ENCODE measurements at places on chromosomes 12 and 14.

- DNase-seq: no peak
These were observed 29.2 kb downstream of the ZC3H14 start for GRCh38 chr14:88592031-88592430.

DNA sequence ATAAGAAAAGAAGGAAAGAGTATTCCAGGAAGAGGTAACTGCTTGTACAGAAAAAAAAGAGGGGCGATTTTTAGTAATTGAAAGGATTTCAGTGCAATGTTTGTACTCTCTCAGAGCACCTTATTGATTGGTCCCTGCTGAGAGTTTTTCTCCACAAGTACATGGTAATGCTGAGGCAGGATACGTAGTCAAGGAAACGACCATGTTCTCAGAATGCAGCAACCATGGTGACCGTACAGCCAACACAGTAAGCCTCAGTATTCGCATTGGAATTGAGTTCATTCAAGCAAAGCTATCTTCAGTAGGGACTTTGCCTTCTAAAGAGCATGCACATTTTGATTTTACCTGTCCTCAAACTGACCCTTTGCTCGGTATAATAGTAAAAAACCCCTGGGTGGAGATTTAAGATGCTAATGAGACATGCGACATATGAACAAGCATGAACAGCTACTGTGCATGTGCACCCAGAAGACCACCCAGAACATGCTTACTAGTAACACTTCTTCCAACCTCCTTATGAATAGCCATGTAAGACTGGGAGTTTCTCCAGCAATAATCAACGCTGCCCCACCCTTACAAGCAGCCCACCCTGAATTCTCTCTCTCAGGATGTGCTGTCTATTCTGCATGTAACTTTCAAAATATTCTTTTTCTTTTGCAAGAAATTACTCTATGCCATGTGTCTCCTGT is 6.2 kb upstream of the SLC41A2 start:
- no peak for DNase-seq

- DNase-seq: no peak
These were observed 44.8 kb downstream of the WDR20 start for GRCh38 chr14:102184316-102185035.

GRCh38 chr14:79836577-79836976 is 374.7 kb downstream of the DIO2 start:
- no peak for DNase-seq

DNA sequence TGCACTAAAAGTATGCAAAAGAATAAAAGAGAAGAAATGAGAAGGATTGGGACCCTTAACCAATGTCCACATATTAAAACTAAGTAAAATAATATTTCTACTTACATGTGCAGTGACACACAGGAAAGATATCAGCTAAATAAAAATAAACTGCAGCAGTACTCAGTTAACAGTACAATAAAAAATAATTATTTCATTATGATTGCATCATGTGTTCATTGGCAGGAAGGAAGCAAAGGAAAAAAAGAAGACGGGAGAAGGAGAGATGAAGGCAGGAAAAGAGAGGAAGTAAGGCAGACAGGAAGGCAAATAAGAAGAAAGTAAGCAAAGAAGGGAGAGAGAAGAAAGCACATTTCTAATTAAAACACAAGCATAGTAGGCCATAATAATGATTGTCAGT is 33.0 kb downstream of the RASSF9 start:
- no peak for DNase-seq

Data from mesothelial cell of epicardium (in vitro differentiated cells).